ENCODE measurements at places on chromosomes 3 and 15.

GRCh38 chr15:93614386-93615104, 525.5 kb upstream of the RGMA start:
- no peak for DNase-seq

- DNase-seq = peak; percentile 52
These were observed 40.5 kb upstream of the ROPN1 start for GRCh38 chr3:124032311-124032880.

DNA sequence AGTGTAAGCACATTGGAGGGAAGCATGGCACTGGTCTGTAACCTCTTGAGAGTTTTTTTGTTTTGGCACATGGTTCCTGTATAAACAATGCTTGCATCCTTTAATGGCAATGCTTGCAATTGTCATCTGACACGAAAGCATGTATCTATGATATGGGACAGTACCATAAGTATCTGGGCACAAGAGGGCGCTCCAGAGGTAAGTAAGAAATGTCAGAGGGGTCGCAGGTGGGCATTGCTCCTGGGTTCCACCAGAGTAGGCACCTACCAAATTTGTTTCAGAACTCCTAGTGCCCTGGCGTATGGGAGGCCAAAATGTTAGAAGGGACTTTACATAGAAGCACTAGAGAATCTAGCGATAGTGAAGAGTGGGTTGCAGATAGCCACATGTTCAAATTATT, 58.7 kb upstream of the BCHE start:
- peak; percentile 27 for DNase-seq

GRCh38 chr3:56192001-56192400, 276.3 kb downstream of the ERC2 start:
- DNase-seq = no peak

DNA sequence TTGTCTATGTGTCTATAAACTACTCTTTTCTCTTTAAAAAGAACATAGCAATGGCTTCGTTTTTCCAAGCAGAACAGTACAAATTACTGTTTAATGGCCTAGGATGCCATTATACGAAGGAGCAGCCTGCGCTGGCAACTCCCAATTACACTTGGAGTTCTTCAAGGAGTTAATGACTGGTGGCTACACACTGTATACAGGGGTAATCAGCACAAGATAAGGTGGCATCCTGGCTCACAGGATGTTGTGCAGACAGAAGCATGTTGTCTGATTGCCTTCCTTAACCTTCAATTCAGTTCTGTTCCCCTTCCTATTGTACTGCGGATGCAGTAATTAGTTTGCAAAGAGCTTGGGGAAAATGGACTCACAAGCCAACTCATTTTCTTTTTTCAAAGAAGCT, 250.7 kb upstream of the ROBO2 start:
- DNase-seq = no peak

- no peak for DNase-seq
These were observed 94.1 kb upstream of the GOLGA8J start for GRCh38 chr15:29988701-29989100.

DNA sequence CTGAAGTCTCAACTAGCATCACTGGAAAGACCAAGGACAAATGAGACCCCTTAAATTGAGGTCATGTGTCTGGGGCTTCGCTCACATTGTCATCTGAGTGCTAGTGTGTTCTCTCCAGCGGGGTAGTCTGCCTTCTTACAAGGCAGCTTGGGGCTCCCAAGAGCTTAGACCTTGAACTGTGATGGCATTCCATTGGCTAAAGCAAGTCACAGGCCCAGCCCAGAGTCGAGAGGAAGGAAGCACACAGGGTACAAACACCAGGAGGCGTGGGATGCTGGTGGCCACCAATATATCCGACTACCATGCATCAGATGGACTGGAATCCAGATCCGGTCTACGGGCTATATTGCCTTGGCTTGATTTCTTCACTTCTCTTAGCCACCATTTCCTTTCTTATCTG, 31.5 kb upstream of the DYNC1LI1 start:
- no peak for DNase-seq
